Endodermal cell (in vitro differentiated cells): ENCODE measurements at places on chromosomes 5 and 9.

DNA sequence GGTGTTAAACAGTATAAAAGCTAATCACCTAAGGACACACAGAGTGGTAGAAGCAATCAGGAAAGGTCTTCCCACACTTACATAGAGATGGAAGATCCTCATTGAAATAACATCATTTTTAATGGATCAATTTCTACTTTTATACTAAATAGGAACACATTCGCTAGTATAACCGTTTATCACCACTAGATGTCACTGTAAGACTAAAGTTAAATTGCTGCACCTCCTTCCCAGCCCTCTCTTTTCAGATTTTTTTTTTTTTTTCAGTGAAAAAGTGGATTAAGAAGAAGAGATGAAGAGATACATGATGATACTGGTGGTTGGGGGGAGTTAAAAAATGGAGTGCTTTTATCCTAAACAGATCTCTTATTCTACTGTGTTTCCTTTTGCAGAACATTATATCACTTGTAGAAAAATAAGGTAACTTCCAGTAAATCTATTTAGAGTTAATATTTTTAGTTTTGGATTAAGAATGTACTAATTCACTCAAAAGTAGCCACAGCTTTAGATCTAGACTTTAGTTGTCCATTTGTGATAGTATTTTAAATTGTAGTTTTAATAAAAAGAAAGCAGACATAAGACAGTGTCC, 116.9 kb upstream of the ARRDC3 start:
- DNase-seq = no peak

GRCh38 chr5:151664694-151665585, 21.8 kb downstream of the SPARC start:
- no peak for DNase-seq

DNA sequence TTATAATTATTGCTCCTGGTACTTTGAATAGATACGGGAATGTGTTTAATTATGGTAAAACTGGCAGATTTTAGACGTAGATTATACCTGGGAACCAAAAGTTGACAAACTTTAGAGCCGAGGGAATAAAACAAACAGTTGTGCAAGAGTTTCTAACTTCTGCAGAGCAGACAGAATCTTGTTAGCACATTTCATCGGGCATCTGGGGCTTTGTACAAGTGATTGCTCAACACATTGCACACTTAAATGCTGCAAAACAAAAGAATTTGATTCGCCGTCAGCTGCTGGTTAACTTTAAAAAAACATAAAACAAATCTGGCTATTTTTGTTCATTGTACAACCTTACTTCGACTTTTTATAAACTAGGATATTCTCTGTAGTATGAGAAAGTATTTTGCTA, 398.1 kb downstream of the MAN2A1 start:
- no peak for DNase-seq

DNA sequence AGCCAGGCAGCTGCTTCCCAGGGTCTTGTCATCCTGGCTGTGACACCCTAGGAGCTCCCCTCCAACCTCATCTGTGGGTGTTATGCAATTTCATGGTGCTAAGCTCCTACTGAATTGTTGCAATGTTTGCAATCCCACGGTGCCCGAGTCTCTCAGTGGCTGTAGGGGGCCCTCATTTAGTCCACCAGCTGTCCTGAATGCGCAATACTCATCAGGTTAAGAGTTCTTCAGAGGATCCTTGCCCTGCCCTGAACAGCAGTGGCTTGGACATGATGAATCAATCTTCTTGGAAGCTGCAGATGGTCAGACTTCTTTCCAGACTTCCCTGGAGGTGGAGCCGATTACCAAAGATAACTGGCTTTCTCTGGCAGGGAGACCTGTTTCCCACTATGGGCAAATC, 584.1 kb downstream of the CCDC171 start:
- no peak for DNase-seq

- DNase-seq = peak; percentile 97
Measured at GRCh38 chr5:54719384-54720283, 202.1 kb downstream of the SNX18 start.

DNA sequence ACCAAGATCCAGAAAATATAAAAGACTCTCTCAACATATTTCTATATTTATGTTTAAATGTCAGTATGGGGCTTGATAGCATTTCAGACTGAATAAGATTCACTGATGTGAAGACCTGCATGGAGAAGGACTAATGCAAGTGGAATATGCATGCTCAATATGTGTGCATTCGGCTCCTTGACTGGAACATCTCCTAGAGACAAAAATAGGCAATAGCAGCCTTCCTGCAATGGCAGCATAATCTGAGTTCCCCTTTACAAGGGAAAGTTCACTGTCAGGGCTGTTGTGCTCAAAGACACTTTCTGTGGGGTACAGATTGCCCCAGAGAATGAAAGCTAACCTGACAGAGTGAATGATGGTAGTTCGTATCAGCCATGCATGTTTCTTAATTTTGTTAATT, 42.4 kb downstream of the STARD4 start:
- DNase-seq = no peak
